Small intestine (tissue), 16 donors: ENCODE measurements at places on chromosomes 16 and 17. TPM values are rescaled to one million over a fixed set of nuclear protein-coding genes. Genes with fewer than 3 reads are reported as not detected.

ADAMTS18 gene
- not detected for polyA plus RNA-seq

PLD6 gene
- 5.2 TPM for polyA plus RNA-seq

SMPD3 gene
- 47.0 TPM for polyA plus RNA-seq

KRT20 gene
- polyA plus RNA-seq, result 721 TPM

IGFALS gene
- 0.16 TPM for polyA plus RNA-seq

LPO gene
- polyA plus RNA-seq, result not detected

RHBDF1 gene
- 10.1 TPM for polyA plus RNA-seq
